ENCODE measurements at places on chromosomes 5 and 9. TPM values are rescaled to one million over a fixed set of nuclear protein-coding genes. Genes with fewer than 3 reads are reported as not detected.
A peak's percentile ranks its signal among the peaks of the same experiment; 100 is the strongest.

GRCh38 chr5:78109891-78110324 is 184.6 kb downstream of the AP3B1 start:
- DNase-seq = no peak

- no peak for DNase-seq
Observed at GRCh38 chr5:82106207-82106606, 134.4 kb downstream of the ATG10 start.

DNA sequence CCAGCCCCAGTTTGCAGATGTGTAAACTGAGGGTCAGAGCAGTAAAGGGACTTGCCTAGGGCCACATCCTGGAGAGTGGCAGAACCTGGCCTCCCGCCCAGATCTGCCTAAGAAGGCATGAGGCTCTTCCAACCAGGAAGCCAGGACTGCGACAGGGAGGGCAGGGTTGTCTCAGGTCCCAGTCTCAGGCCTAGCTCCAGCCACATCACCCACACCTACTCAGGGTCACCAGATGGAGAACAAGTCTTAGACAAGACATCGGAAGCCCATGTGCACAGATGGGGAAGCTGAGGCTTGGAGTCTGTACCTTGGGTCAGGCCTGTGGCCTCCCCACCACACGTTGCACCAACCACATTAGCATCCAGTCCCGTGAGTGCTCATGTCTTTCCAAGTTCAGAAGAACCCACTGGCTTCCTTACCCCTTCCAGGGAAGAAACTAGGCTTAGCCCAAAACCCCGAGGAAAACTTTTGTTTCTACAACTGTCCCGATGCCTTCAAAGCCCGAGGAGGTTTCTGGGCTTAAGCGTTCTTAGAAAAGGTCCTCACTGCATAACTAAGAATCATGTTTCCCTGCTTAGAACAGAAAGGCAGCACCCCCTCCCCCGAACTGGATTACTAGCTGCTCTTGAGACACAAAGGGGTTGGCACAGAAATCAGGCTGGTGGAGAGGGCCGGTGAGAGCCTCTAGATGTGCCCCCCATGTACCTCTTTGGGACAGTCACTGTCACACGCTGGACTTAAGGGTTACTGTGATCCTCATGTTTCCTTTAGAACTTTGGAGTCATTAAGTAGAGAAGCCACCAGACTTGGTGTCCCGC is 2.2 kb downstream of the FAM78A start:
- no peak for DNase-seq

GRCh38 chr9:27041746-27042145 is 36.3 kb upstream of the LRRC19 start:
- DNase-seq = no peak

GRCh38 chr5:116497631-116498030 is 77.0 kb downstream of the SEMA6A start:
- DNase-seq = no peak

DNA sequence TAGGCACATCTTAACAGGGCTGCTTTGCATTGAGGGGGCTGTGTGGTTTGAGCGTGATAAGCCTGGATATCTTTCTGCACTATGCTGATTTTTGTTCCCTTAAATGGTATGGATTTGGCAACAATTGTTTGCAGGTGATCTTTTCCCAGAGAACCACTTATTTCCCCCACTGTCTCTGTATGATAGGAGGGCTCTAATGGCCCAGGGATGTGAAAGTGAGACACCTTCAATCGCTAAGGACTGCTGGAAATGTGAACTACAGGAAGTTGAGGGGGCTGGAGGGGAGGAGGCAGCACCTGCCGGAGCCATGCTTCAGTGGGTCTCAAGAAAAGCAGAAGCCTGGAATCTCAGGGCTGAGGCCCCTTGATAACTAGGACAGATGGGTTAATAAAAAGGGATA is 29.4 kb downstream of the SYK start:
- DNase-seq = no peak

DNA sequence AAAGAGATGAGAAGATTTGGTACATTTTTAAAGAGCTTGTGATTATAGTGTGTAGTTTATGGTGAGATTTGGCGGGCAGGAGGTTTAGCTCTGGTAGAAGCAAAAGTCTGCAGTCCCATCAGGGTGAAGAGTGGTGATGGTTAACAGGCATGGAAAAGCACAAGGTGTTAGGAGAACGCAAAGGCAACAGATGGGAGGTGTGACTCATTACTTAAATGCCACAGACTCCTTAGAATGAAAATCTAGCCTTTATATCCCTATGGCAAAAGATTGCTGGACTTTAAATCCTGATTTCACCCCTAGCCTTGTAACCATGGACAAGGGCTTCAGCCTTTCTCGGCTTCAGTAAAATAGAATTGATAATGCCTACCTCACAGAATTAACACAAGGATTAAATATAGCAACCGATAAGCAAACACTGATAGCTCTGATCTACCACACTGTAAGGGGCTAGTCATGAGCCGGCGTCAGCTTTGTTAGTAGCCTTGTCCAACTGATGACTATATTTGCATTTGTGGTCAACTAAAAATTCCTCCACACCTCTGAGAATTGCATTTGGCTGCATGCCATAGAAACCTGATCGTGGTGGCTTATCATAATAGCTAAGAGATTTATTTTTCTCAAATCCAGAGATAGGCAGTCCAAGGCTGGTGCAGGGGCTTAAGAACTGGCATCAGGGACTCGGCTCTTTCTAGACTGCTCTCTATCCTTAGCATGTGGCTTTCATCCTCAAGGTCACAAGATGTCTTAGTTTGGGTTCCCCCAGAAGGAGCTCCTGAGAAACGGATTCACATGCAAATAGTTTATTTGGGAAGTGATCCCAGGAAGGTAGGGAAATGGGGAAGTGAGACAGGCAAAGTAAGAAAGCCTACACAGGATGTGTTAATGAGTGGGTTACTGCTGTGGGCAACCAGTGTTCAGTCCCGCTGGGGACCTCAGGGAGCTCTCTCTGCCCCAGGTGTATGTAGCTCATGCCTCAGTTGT is 19.6 kb downstream of the MFAP3 start:
- DNase-seq = no peak

DNA sequence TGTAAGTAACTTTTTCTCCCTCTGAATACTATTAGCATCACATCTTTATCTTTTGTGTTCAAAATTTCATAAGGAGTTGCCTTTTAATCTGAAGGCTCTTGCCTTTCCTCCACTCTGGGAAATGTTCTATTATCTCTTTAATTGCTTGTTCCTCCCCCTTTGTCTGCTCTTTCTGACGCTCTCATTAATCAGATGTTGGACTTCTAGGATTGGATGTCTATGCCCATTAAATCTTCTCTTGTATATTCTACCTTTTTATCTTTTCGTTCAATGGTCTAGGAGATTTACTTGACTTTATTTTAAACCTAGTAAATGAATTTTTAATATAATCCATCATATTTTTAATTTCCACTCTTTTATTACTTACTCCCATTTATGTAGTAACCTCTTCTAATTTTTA is 76.7 kb downstream of the MARCHF3 start:
- DNase-seq = no peak

DNA sequence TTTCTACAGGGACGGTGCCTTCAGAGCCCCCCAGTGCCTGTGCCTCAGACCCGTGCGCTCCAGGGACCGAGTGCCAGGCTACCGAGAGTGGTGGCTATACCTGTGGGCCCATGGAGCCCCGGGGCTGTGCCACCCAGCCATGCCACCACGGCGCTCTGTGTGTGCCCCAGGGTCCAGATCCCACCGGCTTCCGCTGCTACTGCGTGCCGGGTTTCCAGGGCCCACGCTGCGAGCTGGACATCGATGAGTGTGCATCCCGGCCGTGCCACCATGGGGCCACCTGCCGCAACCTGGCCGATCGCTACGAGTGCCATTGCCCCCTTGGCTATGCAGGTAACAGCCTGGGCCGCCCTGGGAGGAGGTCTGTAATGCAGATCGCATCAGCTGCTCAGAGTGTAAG is 6.9 kb downstream of the CRB2 start:
- no peak for DNase-seq

DNA sequence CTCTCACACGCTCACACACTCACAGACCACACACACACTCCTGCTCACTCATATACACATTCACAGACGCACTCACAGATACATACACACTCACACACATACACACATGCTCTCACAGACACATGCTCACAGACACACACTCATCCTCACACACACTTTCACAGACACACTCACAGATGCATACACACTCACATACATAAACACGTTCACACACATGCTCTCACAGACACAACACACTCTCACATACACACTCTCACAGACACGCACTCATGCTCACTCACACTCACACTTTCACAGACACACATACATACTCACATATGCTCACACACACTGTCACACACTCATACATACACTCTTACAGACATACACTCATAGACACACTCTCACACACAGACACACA is 82.2 kb downstream of the IRX2 start:
- no peak for DNase-seq

DNA sequence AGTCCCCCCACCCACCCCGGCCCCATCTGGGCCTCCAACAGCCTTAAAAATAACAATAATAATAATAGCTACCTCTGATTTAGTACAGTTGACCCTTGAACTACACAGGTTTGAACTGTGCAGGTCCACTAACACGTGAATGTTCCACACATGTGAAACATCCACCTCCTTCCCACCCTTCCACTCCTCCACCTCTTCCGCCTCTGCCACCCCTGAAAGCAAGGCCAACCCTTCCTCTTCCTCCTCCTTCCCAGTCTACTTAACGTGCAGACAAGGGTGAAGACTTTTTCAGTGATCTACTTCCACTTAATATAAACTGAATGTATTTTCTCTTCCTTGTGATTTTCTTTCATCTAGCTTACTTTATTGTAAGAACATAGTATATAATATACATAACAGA is 10.8 kb downstream of the PDGFRB start:
- DNase-seq = no peak

- no peak for DNase-seq
Observed at GRCh38 chr5:157993986-157994691, 135.2 kb upstream of the CLINT1 start.

DNA sequence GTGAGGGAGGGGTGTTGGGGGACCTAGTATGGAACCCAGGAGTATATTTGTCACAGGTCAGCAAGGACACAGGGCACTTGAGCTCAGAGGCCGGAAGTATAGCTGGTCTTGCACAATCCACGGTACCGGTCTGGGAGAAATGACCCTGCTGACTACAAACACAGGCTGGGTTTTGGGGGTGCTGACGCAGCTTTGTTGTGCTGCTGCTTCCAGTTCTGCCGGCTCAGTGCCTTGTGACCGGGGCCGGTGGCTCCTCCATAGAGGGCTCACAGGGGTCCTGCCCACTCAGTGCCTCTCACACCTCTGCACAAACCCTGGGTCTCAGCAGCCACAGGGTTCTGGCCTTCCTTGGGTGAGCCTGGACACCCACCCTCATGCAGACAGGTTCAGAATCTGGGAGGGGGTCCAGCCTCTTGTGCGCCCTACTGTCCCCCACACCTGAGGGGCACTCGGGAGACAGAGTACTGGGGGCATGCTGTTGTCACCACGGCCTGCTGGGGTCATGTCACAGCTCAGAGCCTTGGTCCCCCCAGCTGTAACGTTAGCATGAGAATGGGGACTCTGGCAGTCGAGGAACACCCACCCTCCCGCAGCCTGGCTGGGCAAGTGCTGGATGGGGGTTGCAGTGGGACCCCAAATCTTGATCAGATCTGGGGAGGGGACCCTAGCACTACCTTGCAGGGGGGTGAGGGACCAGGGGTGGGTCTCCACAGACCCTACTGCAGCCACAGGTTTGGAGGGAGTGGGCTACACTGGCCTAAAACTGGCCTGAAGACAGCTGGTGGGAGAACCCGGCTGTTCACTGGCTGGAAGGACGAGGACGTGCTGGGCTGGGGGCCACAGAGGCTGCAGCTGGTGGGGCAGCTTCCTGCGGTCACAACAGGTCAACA is 17.7 kb downstream of the NINJ1 start:
- peak; percentile 96 for DNase-seq

GRCh38 chr9:131833083-131833482 is 93.2 kb upstream of the RAPGEF1 start:
- no peak for DNase-seq

GRCh38 chr9:127051881-127052595 is 70.4 kb downstream of the ANGPTL2 start:
- DNase-seq = no peak

GRCh38 chr5:173954671-173955521 is 34.1 kb upstream of the C5orf47 start:
- peak; percentile 42 for DNase-seq

- no peak for DNase-seq
Observed at GRCh38 chr9:71071633-71072032, 49.8 kb downstream of the TRPM3 start.

- no peak for DNase-seq
Observed at GRCh38 chr9:19660019-19660418, 128.8 kb downstream of the SLC24A2 start.

DNA sequence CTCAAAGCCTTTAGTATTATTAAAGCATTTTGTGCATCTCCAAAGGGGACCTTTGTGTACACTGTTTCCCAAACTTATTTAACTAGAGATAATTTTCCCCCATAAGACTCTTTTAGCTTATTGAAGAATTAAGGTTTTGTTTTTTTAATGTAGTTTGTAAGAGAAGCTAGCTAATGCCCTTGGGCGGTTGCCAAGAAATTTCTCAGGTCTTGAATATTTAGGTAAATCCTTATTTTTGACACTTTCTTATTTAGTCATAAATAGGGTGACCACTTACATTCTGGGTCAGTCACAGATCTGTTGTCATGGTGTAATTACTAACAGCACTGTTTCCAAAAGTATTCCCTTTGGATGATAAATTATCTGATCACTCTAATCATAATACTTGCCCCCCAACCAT is 27.2 kb downstream of the TNFAIP8 start:
- no peak for DNase-seq

DNA sequence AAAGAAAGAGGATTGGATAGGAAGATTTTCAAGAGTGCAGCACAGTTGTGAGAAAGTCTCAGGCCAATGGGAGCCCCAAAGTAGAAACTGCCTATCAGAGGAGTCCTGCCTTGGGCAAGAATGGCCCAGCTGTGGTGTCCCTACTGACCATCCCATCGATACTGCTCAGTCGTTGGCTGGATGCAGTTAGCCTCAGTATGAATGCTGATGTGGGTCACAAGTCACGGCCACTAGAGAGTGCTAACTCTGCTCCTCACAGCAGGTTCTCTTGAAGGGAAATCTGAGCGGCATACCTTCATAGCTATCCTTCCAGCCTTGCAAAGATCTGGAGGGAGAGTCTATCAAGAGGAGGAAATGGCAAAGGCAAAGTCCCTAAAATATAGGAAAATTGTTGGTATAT is 11.6 kb upstream of the CETN3 start:
- no peak for DNase-seq

DNA sequence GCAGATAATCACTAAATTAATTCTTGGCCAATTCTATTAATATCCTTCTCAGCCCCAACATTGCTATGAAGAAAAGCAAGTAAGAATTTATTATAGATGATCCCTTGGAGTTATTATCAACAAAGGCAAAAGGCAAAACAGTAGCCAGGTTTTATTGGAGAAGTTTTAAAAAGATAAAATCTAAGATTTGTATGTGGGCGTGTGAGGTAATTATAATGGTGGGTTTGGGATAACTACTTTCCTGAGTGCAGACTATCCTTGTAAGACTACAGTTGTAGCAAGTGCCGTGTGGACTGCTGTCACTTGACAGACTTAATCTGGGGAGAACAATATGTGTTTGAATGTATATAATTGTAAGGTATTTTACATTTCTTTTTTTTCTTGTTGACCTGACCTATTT is 23.2 kb downstream of the SLC31A1 start:
- no peak for DNase-seq

SGCD gene
- 10.1 TPM for total RNA-seq

MAMDC2 gene
- 3.9 TPM for total RNA-seq

DOLK gene
- 22.5 TPM for total RNA-seq

Measured in adrenal gland (tissue), 19 donors.